ENCODE measurements at places on chromosomes 4 and X.
A peak's percentile ranks its signal among the peaks of the same experiment; 100 is the strongest.

DNA sequence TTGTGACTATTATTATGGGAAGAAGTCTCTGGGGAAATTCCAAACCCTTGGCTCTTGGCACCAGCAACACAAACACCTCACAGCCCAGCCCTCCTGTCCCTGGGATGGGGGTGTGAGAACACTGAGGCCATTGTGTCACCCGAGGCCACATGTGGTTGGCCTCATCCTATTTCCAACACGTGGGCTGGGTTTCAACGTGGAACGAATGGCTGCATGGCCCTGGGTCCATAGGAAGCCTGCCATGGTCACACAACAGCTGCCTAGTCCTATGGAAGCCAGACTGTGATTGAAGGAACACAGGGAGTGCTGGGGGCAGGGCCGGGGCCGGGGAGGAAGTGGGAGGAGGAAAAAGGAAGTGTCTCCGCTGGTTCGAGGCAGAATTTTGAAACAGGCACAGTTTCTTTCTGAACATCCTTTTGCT lies 10.0 kb downstream of the CLCN4 start:
- no peak for DNase-seq

DNA sequence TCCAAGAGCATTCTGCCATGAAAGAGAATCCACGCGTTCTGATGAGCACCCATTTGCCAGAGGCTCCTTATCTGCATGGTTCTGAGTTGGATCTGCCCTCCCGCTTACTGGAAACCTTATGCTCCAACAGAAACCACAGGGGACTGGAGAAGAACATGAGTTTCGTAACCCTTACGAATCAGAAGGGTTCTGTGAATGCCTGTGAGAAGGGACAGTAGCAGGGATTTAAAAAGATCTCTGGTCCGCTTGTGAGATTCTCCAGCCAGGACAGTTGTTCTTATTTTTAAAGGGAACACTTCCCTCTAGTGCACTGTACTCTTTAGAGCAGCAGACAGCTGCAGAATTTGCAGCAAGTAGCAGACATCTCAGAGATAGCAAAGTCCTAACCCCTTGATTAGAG lies 22.5 kb upstream of the CENPU start:
- DNase-seq: no peak

DNA sequence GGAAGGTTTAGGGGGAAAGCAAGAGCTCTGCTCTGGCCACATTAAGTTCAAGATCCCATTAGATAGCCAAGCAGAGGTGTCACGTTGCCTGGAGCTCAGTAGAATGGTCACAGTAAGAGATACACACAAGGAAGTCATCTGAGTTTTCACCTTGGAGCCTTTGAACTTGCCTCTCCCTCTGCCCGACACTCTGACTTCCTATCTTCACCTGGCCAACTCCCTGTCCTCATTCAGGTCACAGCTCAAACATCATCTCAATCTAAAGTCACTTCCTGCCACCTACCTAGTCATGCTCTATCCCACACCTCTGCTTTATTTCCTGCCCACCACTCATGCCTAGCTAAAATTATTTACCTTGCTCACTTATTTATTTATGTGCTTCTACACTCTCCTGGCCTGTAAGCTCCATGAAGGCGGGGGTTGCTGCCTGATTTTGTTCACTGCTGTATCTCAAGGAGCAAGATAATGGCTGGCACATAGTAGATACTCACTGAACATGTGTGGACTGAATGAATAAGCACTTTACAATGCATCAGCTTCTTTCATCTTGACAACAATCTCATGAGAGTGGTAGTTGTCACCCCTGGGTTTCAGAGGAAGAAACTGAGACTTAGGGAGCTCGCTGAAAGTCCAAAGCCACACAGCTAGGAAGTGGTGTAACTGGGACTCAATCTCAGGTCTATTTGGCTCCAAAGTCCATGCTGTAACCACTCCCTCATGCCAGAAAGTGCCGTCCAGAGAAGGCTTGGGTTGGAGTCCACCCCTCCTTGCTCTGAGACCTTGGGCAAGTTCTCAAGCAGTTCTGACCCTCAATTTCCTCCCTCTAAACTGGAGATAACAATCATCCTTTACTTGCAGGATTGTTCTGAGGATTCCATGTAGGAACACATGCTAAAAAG lies 40.3 kb downstream of the EFNB1 start:
- DNase-seq: no peak

- no peak for DNase-seq
Observed at GRCh38 chr4:145614233-145614610, 5.0 kb upstream of the MMAA start.

DNA sequence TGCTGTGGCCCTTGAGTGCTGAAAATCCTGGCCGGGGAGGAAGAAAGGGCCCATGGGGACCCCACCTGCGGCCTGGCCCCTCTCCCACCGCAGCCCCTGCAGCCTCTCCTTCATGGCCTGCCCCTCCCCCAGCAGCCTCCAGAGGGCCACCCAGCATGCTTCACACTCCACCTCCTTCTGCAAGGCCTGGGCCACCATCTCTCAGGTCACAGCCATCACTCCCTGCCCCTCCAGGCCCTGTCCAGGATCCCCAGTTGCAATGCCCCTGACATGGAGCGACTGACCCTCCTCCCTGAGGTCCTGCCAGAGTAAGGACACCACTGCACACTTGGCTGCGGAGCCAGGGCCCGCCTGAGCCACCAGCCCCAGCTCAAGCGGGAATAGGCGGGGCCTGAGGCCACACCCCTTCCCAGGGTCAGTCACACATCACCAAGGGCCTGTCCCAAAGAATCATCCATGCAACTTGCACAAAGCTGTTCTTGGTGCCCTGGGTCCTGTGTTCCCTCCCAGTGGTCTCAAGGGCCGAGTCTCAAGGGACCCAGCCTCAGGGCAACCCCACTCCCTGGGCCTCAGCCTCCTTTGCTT lies 32.9 kb downstream of the CCNQ start:
- DNase-seq: no peak

- no peak for DNase-seq
Observed at GRCh38 chr4:145482209-145483037, 770 bp downstream of the SMAD1 start.

GRCh38 chr4:106318511-106318910 lies 2.2 kb downstream of the AIMP1 start:
- DNase-seq: no peak

DNA sequence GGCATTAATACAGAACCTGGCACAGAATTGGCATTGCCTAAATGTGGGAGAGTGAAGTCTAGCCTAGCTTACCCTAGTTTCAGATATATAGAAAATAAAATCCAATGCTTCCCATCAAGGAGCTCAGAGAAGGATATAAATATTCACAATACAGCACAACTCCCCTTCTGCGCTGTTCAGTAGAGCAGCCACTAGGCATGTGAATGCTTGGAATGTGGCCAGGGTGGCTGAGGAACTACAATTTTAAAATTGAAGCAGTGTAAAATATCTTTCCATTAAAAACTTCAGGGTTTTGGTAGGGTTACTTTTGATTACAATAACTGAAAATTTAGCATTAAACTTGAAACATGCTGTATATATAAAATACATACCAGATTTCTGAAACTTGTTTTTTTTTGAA lies 19.5 kb downstream of the ZNF518B start:
- DNase-seq: no peak

GRCh38 chr4:85866508-85866907 lies 391.6 kb downstream of the ARHGAP24 start:
- no peak for DNase-seq

- no peak for DNase-seq
Observed at GRCh38 chrX:940691-941090, 271.8 kb downstream of the CRLF2 start.

GRCh38 chr4:142660728-142661127 lies 185.4 kb downstream of the INPP4B start:
- no peak for DNase-seq

GRCh38 chrX:118943102-118943501 lies 31.3 kb upstream of the LONRF3 start:
- no peak for DNase-seq

DNA sequence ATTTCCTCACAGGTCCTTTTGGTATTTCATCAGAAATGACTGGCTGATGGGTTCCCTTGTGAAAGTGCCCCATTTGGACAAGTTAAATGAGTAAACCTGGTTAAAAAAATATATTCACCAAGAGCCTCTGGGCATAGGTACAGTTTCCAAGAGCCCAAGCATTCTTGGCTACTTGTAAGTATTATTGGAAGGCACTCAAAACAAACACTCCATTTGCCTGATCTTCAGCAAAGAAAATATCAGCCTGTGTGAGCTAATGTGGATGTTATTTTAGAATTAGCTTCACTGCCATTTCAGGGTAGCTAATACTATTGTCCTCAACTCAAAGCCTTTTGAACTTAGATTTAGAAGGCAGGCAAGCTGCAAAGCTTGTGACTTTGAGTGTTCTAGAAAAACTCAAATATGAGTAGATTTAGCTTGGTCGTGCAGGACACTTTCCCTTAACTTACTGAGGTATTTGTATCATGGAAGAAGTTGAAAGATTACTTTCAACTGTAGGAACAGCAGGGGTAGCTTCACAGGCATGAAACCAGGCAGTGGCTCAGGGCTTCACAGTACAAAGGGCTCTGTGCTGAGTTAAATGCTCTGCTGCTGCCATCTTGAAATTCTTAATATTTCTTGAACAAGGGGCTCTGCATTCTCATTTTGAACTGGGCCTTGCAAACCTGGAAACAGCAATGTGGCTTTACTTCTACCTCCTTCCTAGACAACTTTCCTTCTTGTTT lies 177.2 kb downstream of the AMELX start:
- DNase-seq: no peak

DNA sequence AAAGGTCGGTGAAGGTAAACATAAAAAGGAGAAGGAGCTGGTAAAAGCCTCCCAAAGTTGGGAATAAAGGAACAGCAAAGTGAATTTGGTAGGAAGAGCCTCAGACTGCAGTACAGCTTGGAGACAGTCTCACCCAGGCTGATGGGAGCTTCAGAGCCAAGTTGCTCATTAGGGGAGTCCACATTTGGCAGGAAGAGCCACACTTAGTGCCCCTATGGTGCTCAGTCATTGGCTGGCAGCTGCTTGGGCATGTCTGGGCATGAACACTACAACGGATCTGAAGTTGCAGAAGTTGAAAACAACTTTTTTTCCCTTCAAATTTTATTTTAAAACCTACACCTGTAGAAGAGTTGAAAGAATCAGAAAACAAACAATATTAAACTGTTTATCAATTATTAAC lies 2497.3 kb downstream of the ARAP2 start:
- no peak for DNase-seq

GRCh38 chrX:7635604-7636003 lies 207.4 kb upstream of the VCX start:
- no peak for DNase-seq

- DNase-seq: no peak
Observed at GRCh38 chr4:1991596-1992434, 17.0 kb downstream of the NELFA start.

DNA sequence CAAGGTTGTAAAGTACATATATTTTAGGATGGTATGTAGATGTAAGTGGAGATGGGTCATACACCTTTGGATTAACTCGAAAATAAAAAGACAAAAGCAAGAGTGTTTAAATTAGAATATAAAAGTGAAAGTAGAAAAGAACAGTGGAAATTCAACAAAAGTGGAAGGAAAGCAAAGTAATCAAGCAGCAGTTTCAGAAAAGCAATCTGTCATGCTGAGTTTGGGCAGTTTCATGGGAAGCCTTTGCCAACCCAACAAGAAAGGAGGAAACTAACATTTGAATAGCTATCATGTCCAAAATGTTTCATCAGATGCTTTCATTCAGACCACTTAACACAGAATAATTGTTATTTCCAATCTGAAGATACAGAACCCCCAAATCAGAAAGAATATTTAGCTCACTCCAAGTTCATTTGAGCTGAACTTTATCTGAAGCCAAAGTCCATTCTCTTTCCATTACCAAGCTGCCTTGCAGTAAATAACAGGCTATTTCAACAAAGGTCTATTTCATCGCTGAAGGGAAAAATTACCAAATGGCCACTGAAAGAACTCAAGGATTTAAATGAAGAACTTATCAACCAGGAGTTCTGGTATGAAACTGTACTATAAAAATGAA lies 1.8 kb upstream of the EXOSC9 start:
- DNase-seq: no peak

GRCh38 chr4:47612116-47613023 lies 127.3 kb downstream of the ATP10D start:
- DNase-seq: no peak

GRCh38 chr4:174746710-174747109 lies 82.3 kb downstream of the GLRA3 start:
- DNase-seq: no peak

GRCh38 chr4:52038103-52038912 lies at the start of gene SGCB:
TSS of gene SGCB (minus strand) at chr4:52038299. CDS start at chr4:52038259, 40 bp downstream.
- peak; percentile 74 for DNase-seq

DNA sequence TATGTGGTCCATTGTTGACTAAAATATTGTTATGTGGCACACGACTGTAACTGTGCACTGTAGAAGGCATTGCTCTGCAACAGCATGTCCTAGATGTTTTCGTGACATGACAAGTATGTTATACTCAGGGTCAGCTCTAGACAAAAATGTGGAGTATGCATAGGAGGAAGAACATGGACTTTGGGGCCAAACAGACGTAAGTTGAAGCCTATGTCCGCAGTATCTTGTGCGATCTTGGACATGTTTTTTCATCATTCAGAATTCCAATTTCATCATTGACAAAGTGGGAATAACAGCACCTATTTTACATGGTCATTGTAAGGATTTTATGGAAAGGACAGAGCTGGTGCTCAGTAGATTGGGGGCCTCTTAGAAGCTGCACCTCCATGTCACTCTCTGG lies 27.7 kb upstream of the PROM1 start:
- DNase-seq: no peak

DNA sequence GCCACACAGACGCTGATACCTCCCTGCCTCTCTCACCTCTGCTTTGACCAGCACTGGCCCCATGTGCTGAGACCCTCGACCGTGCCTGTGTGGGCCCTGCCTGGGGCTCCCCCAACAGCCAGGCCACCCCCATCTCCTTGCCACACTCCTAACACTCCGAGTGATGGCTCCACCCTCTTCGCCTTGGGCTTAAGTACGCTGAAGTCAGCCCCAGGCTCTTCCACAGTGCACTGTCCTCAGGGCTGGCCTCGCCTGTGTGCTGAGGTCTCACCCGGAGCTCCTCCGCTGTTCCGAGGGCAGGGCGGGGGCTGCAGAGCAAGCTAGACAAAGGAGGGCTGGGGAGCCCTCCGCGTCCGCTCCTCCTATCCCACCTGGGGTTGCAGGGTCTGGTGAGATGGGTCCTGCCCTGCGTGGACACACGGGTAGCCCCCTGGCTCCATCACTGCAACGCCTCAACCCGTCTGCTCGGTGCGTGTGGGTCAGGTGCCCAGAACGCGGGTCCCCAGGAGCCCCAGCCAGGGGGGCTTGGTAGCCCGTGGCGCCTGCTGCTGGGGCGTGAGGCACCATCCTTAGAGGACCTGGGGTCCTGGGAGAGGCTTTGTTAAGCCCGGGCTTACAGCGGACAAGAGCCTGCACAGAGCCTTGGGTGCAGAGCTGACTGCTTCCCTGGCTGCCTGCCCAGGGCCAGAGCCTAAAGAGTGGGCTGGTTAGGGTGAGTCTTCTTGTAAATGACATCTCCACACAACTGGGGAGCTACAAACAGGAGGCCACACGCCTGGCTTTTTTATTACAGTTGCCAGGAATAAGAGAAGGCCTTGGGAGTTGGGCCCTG lies 42.6 kb upstream of the NKX1-1 start:
- no peak for DNase-seq
